ENCODE measurements at places on chromosomes 6 and 20. TPM values are rescaled to one million over a fixed set of nuclear protein-coding genes. Genes with fewer than 3 reads are reported as not detected.

PHACTR3 gene
- not detected for total RNA-seq

FRMD1 gene
- not detected for total RNA-seq

LY6G5B gene
- 4.7 TPM for total RNA-seq

FERMT1 gene
- total RNA-seq: 3.3 TPM

NKAPL gene
- 0.69 TPM for total RNA-seq

CCR6 gene
- not detected for total RNA-seq

PCK1 gene
- total RNA-seq: 0.54 TPM

BIRC7 gene
- not detected for total RNA-seq

SIGLEC1 gene
- total RNA-seq: 2.7 TPM

RBPJL gene
- 474 TPM for total RNA-seq

TAB2 gene
- total RNA-seq: 20.2 TPM

POPDC3 gene
- total RNA-seq: not detected

EYA2 gene
- 1.3 TPM for total RNA-seq

E2F1 gene
- 0.23 TPM for total RNA-seq

PTK6 gene
- total RNA-seq: 0.83 TPM

SLC4A11 gene
- 0.87 TPM for total RNA-seq

POU5F1 gene
- 3.3 TPM for total RNA-seq

TNFRSF6B gene
- 0.32 TPM for total RNA-seq

EFCAB8 gene
- 0.19 TPM for total RNA-seq

CLVS2 gene
- total RNA-seq: not detected

PAK5 gene
- 1.3 TPM for total RNA-seq

LGSN gene
- total RNA-seq: not detected

ZBP1 gene
- total RNA-seq: 0.24 TPM

CTCFL gene
- total RNA-seq: not detected

DEFB124 gene
- total RNA-seq: 0.32 TPM

ATP9A gene
- 21.6 TPM for total RNA-seq

FOXS1 gene
- 0.16 TPM for total RNA-seq

SMPD2 gene
- total RNA-seq: 10.5 TPM

C20orf144 gene
- total RNA-seq: 0.09 TPM

CSTF1 gene
- 17.1 TPM for total RNA-seq

PFDN6 gene
- 19.9 TPM for total RNA-seq

CLPSL2 gene
- 1.4 TPM for total RNA-seq

PLN gene
- 1.1 TPM for total RNA-seq

IMPG1 gene
- total RNA-seq: 0.04 TPM

LPA gene
- 1.9 TPM for total RNA-seq

HLA-DRB1 gene
- total RNA-seq: 12.6 TPM

DSP gene
- 129 TPM for total RNA-seq

LST1 gene
- total RNA-seq: 10.9 TPM

BPIFA1 gene
- not detected for total RNA-seq

LKAAEAR1 gene
- not detected for total RNA-seq

BNIP5 gene
- 0.13 TPM for total RNA-seq

All from pancreas (tissue), 10 donors.